Skin of body (tissue), 3 donors: ENCODE measurements at places on chromosomes 1 and 21. TPM values are rescaled to one million over a fixed set of nuclear protein-coding genes. Genes with fewer than 3 reads are reported as not detected.

- DNase-seq: no peak
Measured at GRCh38 chr1:29971703-29972102, 735.4 kb downstream of the PTPRU start.

GRCh38 chr1:100624886-100625610 lies 87.1 kb downstream of the GPR88 start:
- no peak for DNase-seq

- no peak for DNase-seq
Measured at GRCh38 chr1:230328342-230329015, 97.7 kb downstream of the PGBD5 start.

The KLHDC9 gene
- not detected for total RNA-seq

The PLA2G5 gene
- not detected for total RNA-seq

DNA sequence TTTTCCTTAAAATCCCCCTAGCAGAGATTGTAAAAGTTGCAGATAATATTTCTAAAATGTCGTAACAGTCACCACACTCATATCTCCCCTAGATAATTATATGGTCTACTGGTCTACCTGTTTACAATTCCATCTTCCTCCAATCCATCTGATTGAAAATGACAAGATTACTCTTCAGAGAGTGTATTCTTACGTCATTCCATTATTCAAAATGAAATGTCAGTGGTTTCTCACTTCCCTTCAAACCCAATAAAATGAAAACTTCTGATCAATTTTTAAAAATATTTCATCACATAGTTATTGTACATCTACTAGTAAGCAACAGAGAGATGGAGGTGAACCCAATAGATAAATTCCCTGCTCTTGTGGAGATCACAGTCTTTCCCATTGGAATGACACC lies 202.2 kb upstream of the C8B start:
- no peak for DNase-seq

- no peak for DNase-seq
Measured at GRCh38 chr1:41046347-41046775, 24.8 kb upstream of the SLFNL1 start.

- DNase-seq: no peak
Measured at GRCh38 chr1:42133390-42133789, 19.8 kb upstream of the GUCA2B start.

GRCh38 chr1:21763694-21764419 lies 19.1 kb downstream of the USP48 start:
- no peak for DNase-seq

The HORMAD1 gene
- 0.39 TPM for total RNA-seq

The SYT6 gene
- 0.10 TPM for total RNA-seq

GRCh38 chr1:169363046-169363730 lies 4.4 kb downstream of the NME7 start:
- no peak for DNase-seq

The C4BPA gene
- total RNA-seq: 0.39 TPM
